AG10803 (cell line): ENCODE measurements at places on chromosomes 4 and X.

DNA sequence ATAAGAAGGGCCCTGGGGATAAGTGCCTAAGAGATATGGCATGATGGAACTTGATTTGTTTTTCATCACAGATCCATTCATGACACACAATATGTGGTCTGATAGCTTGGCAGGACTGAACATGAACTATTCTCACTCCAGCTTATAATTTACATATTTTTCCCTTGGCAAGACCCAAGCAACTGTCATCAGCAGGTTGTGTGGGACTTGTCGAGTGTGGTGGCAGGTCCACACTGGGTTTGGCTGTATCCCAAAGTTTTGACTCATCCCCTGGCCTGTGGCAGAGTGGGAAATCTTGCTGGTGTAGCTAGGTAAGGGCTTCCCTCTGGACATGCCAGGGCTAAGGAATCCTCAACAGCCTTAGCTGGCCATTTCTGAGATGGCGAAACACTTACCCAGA is 81.0 kb upstream of the STIM2 start:
- peak; percentile 67 for DNase-seq

- no peak for DNase-seq
Observed at GRCh38 chrX:5852941-5853340, 375.7 kb downstream of the NLGN4X start.

- DNase-seq: peak; percentile 100
Observed at GRCh38 chr4:7828011-7828720, 111.5 kb downstream of the AFAP1 start.

- peak; percentile 26 for DNase-seq
Observed at GRCh38 chr4:113893546-113893945, 85.9 kb downstream of the ARSJ start.

DNA sequence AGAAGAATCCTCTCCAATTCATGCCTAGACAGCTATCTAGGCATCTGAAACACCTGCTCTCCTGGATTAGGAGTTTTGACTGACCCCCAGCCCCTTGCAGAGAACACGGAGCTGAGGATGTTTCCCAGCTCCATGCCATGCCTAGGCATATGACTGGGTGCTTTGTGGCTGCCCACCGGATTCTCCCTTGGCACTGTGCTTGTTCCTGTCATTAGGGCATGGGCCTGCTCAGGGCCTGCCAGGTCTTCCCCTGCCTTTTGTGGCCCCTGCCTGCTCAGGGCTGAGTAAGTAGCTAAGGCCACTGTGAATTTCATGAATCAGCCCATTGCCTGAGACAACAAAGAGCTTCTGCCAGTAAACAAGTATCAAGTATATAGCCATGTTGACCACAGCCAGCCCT is 867.4 kb downstream of the TECRL start:
- DNase-seq: no peak

DNA sequence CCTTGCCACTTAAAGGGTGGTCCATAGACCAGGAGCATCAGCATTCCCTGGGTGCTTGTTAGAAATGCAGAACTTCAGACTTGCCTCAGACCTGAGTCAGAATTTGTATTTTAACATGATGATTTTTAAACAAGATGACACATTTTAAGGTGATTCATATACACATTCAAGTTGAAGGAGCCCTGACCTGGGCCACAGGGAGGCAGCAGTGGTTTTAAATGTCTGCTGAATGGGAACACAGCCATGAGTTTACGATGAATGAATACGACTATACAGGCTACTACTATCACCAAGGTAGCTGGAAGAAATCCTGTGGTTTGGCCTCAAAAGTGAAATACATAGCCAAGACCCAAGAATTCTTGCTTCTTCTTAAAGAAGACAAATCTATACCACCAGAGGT is 2.9 kb downstream of the HDAC8 start:
- peak; percentile 36 for DNase-seq

DNA sequence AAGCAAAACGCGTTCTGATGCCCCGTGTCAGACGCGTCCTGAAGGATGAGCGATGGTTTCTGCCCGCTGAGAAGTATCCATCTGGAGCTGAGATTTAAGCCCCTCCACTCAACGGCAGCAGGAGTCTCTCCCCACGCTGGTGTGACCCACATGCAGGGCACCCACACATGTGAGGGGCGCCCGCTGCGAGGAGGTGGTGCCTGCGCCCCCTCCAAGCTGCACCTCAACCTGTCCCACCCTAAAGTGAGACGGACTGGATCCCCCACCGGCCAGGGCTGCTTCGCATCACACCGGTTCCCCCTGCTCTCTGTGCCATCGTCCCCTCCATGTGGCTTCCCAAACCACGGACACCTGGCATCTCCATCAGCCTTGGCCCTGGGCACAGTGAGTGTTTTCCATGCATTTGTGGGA is 4.5 kb upstream of the PDE6B start:
- DNase-seq: no peak

DNA sequence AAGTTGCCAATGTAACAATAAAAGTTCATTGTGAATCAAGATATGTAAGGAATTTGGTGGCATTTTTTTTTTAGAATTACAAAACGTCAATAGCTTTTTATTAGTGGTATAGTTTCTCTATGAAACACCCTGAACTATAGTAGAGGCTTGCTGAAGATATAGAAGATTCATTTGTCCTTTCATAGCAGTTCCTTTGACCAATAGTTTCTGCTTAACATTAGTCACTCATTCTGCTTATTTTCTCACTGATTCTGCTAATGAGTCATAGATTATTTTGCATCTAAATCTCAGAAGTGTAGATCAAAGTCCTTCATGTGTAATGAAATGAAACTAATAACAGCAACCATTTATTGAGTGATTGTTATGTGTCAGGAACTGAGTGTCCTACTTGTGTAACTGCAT is 205.0 kb upstream of the TET2 start:
- no peak for DNase-seq
